ENCODE measurements at places on chromosomes 1 and 21. TPM values are rescaled to one million over a fixed set of nuclear protein-coding genes. Genes with fewer than 3 reads are reported as not detected.

SPTA1 gene
- 0.19 TPM for total RNA-seq

CR2 gene
- total RNA-seq: not detected

LCE1B gene
- total RNA-seq: not detected

CCDC190 gene
- total RNA-seq: 1.1 TPM

CCDC17 gene
- 0.58 TPM for total RNA-seq

PCAT6 gene
- not detected for total RNA-seq

TRIM45 gene
- 3.4 TPM for total RNA-seq

BSND gene
- total RNA-seq: not detected
